ENCODE measurements at places on chromosomes 7 and 10.

DNA sequence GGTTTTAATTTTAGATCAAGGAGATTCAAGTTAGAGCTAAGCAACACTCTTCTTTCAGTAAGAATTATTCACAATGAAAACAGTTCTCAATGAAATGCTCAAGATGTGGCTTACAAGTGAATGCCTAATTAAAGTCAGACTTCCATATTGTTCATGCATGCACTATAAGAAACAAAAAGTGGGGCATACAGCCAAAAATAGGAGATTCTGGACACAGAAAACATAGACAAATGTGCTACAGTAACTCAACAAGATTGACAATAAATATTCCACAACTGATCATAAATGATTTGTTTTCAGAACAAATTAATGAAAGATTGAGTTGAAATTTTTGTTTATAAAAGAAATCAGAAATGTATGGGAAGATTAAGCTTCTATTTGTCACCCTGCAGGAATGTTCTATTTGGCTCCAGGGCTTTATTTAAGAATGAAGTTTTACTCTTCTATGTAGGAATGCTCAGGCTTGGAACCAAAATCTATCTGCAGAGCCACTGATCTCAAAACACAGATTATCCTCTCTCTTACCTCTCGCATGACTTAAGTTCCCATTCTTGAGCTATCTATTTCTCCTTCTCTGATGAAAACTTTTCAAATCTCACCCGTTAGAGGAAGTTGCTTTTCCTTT lies 89.0 kb upstream of the PIP4K2A start:
- DNase-seq, result no peak

DNA sequence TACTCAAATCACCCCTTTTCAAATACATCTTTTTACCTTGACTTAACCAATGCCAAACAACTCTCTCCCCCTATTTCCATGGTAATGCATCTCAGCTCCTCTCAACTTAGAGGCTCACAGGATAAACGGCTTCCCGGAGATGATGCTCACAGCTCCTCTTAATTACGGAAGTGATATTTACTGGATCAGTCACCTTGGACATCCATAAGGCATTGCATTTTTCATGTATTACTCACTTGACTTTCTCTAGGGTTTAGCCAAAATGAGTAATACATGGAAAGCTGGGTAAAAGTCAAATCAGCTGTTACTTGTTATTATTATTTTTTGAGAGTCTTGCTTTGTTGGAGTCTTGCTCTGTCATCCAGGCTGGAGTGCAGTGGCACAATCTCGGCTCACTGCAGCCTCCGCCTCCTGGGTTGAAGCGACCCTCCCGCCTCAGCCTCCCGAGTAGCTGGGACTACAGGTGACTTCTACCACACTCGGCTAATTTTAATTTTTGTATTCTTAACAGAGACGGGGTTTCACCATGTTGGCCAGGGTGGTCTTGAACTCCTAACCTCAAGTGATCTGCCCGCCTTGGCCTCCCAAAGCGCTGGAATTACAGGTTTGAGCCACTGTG lies 73.3 kb upstream of the RHEB start:
- DNase-seq, result no peak

GRCh38 chr10:118309911-118310310 lies 32.2 kb downstream of the FAM204A start:
- DNase-seq, result no peak

DNA sequence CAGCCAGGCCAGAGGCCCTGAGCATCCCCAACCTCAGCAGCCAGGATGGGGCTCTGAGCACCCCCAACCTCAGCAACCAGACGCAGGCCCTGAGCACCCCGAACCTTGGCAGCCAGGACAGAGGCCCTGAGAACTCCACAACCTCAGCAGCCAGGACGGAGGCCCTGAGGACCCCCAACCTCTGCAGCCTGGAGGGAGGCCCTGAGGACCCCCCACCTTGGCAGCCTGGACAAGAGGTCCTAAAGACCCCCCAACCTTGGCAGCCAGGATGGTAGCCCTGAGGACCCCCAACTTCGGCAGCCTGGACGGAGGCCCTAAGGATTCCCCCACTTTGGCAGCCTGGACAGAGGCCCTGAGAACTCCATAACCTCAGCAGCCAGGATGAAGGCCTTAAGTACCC lies 17.0 kb downstream of the RRP12 start:
- no peak for DNase-seq

DNA sequence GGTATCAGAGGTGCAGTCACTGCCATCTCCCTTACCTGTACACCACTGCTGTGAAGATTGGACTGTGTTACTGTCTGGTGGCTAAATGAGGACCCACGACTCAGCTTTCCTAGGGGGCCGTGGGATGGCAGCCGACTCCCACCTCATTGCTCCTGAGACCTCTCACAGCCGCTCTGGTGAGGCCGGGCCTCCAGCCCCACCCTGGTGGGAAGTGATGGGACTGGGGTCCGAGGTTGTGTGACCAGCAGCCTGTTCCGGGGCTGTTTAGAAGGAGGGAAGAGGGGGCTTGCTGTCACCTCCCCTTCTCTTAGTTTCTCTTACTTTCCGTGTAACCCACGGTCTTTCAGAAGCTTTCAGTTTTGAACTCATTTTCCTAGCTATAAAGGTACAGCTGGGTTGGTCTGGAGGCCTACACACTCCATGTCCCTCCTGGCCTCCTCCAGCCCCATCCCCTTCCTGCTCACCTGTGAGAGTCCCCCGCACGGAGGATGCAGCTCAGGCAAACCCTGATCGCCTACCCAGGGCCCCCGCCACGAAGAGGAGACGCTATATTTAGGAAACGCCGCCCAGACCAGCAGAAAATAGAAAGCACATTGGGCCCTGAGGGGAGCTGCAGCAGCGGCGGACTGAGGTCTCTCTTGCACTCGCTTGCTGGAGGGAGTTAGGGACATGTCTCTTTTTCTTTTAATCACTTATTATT lies 4.6 kb downstream of the EMX2 start:
- no peak for DNase-seq

GRCh38 chr10:103736763-103737162 lies 118.6 kb downstream of the SH3PXD2A start:
- no peak for DNase-seq

DNA sequence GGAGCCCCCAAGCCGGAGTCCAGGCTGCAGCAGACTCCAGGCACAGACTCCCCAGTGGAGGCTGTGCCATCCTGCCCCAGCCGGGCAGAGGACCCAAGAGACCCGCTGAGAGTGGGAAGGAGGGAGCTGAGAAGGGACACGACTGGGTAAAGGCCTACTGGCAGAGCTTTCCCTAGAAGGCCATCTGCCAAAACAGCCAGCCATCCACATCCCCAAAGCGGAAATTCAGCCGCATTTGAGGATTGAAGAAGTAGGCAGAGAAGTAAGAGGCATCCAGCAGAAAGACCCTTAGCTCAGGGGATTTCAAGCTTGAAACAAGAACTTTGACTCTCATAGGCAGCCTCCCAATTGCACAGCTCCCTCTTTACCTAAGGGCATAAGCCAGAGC lies 857 bp downstream of the CPXM2 start:
- no peak for DNase-seq

All from stimulated activated CD8-positive, alpha-beta memory T cell treated with anti-CD3 and anti-CD28 coated beads, Interleukin-4, amount 100 ng/mL, for 4 hours (primary cell).